ENCODE measurements at places on chromosomes 4 and X.

DNA sequence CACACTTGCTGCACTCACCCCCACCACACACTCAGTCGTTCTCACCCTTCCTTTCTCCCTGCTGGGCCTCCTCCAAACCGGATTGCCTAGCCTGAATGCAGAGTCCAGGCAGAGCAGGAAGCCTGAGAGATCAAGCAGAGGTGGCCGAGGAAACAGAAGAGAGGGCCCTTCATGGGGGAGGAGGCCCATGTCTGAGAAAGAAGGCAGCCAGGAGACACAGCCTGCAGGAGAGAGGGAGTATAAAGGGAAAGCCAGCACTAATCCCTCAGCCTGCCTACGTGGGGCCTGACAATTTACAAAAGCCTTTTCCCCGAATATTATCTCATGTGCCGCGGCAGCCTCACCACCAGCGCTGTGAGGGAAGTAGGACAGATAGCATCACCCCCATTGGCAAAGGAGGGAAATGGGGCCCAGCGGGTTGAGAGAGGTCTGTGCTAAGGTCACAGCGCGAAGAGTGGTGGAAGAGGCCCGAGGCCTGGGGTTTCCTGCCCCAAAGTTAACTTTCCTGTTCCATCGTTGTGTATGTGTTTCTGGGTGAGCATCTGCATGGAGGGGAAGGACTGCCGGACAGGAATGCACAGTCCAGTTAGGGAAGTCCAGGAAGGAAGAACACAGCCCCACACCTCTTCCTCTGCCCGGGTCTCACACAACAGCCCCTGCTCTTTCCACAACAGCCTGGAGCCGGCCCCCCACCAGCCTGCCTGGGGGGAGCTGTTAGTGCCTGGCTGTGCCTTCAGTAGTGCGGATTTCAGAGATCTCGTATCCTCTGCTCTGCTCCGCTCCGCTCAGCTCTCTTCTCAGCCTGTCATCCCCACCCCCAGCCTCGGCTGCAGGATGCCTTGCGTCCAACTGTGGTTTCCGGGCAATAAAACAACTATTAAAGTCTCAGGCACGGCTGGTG is 50.9 kb upstream of the BCOR start:
- no peak for DNase-seq

GRCh38 chr4:15368856-15369255 is 59.0 kb upstream of the C1QTNF7 start:
- DNase-seq: no peak

GRCh38 chr4:186727169-186727976 is 3.7 kb upstream of the FAT1 start:
- no peak for DNase-seq

- DNase-seq: no peak
These were observed 1.9 kb downstream of the ENPP6 start for GRCh38 chr4:184215709-184216328.

DNA sequence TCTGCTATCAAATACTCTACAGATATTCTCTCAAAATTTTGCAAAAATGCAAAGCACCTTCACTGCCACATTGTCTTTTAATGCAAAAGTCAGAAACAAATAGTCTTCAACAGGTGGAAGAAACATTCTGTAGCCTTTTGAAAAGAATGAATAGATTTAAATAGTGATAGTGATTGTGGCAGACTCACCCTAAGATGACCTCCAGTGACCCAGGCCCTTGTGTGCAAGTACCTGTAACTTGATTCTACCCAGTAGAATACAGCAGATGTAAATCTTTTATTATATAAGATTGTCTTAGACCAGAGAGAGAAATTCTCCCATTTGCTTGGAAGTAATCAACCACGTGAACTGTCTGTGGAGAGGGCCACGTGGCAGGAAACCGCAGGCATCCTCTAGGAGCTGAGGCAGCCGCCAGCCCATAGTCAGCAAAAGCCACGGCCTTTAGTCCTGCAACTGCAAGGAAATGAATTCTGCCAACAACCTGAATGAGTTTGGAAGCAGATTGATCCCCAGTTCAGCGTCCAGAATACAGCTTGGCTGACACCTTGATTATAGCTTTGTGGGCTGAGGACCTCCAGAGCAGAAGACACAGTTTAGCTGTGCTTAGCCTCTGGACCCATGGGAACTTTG is 272.5 kb downstream of the ARHGAP10 start:
- no peak for DNase-seq

DNA sequence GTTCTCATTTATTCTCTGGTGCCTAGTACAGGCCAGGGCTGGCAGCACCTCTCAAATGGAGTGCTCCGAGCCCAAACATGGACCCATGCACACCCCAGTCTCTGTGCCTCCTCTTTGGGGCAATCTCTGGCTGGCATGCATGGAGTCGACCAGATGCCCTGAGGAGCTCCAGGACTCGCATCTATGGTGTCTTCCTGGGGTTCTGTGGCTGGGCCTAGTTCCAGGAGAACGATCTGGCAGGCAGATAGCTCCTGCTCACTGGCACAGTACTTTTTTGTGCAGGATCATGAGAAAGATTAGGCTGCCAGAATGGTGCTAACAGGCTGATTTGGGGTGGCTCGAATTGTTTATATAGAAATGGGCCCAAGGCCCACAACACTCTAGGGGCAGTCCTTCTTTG is 72.0 kb upstream of the PJA1 start:
- no peak for DNase-seq

DNA sequence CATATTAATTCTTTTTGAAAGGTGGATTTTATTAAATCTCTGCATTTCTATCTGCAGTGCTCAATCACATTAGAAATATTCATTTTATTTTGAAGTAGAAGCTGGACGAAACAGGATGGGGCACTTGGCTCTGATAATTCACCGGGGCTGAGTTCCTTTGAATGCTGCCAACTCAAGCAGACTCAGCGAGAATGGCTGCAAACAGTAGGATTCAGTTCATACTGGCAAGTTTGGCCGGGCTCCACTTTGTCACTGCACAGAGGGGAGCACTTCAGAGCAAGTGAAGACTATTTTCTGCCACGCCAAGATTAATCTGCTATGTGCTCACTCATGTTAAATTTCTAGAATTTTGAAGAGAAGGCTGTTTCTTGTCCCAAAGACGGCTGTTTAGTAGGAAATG is 30.7 kb upstream of the KLHL8 start:
- DNase-seq: no peak

- DNase-seq: no peak
These were observed 84.2 kb upstream of the WDFY3 start for GRCh38 chr4:85050736-85051135.

DNA sequence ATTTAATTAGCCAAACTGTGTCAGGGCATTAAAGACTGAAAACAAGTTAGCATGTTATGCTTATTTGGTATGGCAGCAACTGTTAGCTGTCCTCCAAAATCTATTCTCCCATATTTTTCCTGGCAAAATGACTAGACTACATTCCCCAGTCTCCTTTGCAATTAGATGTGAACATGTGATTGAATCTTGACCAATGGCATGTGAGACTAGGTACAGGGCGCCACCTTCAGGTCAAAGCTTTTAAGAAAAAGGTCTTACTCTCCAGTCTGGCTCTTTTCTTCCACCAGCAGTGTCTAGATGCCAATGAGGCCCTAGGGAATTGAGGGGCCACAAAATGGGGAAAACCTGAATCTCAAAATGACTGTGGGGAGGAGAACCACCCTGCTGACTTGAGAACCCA is 408.2 kb downstream of the SMARCA1 start:
- DNase-seq: no peak

- no peak for DNase-seq
These were observed 1402.4 kb downstream of the FAM133A start for GRCh38 chrX:95076449-95076848.

DNA sequence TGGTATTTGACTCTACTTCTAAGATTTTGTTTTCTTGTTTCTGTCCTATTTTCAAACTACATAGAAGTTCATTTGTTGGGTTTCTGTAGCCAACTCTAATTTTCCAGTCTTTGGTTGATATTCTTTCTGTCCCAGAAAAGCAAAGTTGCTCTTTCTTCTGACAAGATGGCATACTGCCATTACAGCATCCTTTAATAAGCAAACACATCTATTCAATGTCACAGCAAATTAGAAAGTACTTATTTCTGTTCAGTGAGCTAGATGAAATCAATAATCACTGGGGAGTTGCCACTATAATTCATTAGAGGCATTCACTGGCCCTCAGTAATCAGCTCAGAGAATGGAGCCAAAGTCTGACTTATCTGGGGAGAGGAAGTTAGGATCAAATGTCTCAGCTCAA is 1258.0 kb upstream of the IGFBP7 start:
- DNase-seq: no peak

- DNase-seq: no peak
These were observed 78.3 kb downstream of the PDLIM5 start for GRCh38 chr4:94530073-94530472.

Data from effector memory CD8-positive, alpha-beta T cell (primary cell).